ENCODE measurements at places on chromosomes 5 and 9. TPM values are rescaled to one million over a fixed set of nuclear protein-coding genes. Genes with fewer than 3 reads are reported as not detected.

GRCh38 chr5:143350341-143350740, 53.1 kb downstream of the NR3C1 start:
- H3K36me3 ChIP-seq: no peaks in the 10 kb centered on the region
- H3K4me1 ChIP-seq: peaks cover 11% of the 10 kb centered on the region
- H3K27ac ChIP-seq: no peak overlapping the region
- no peaks in the 10 kb centered on the region for H3K27me3 ChIP-seq
- no peak overlapping the region for H3K4me3 ChIP-seq
- no peak for DNase-seq

FOXD4 gene
- 0.42 TPM for total RNA-seq

GRCh38 chr5:143331956-143332355, 71.5 kb downstream of the NR3C1 start:
- H3K27ac ChIP-seq: no peak overlapping the region
- no peaks in the 10 kb centered on the region for H3K36me3 ChIP-seq
- no peak overlapping the region for H3K4me3 ChIP-seq
- peaks cover 3% of the 10 kb centered on the region for H3K4me1 ChIP-seq

- H3K4me1 ChIP-seq: no peaks in the 10 kb centered on the region
- DNase-seq: no peak
- peaks cover 8% of the 10 kb centered on the region for H3K27me3 ChIP-seq
- no peak overlapping the region for H3K4me3 ChIP-seq
These were observed 52.7 kb upstream of the IFNK start for GRCh38 chr9:27471366-27471765.

PCDHB14 gene
- total RNA-seq: 0.55 TPM

Measured in endothelial cell of umbilical vein (primary cell).